Tibial nerve (tissue), 4 donors: ENCODE measurements at places on chromosomes 4 and X. TPM values are rescaled to one million over a fixed set of nuclear protein-coding genes. Genes with fewer than 3 reads are reported as not detected.

TBC1D9 gene
- total RNA-seq, result 19.0 TPM

NXF2B gene
- not detected for total RNA-seq

DNA sequence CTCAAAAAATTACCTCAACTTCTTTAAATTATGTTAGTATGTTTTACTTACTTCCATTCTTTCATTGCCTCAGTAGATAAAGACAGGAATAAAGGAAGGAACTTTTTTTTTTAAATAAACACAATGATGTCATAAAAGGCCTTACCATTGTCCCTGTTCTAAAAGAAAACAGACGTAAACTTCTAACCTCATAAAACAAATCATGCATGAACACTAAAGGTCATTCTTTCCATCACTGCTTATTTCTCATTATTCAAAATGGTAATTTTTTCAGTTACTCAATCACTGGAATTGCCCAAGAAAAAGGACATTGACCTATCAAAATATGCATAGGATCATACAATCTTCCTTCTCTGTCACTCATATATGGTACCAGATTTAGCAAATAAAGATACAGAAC is 32.2 kb upstream of the ARMCX2 start:
- no peak for DNase-seq

DNA sequence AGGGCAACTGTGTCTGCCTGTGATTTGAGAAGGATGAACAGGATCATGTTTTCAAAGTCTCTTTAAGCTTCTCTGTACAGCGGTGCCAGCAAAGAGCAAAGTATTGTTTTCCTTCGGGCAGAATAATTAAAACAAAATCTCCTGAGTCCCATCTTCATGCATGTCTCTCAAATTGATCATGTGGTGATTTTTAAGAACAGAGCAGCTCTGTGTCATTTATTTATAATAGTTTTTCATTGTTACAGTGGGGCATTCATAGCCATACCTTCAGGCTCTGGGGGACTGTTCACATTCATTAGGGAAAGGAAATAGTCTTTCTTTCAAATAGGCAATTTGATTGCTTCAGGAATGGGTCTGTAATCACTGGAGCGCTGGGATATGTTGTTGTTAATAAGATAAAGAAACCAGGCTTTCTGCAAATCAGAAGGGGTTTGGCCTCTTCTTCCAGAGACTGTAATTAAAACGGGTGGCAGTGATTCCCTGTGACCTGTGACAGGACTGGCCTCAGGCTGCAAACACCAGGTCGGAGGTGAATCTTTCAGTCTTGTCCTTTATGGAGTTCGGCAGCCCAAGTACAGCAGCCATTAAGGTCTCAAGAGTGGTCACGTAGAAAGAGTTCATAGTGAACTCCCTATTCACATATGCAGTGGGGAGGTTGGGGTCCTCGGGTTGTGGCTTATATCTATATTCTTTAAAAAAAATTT is 29.3 kb upstream of the CBR4 start:
- DNase-seq, result no peak

DNA sequence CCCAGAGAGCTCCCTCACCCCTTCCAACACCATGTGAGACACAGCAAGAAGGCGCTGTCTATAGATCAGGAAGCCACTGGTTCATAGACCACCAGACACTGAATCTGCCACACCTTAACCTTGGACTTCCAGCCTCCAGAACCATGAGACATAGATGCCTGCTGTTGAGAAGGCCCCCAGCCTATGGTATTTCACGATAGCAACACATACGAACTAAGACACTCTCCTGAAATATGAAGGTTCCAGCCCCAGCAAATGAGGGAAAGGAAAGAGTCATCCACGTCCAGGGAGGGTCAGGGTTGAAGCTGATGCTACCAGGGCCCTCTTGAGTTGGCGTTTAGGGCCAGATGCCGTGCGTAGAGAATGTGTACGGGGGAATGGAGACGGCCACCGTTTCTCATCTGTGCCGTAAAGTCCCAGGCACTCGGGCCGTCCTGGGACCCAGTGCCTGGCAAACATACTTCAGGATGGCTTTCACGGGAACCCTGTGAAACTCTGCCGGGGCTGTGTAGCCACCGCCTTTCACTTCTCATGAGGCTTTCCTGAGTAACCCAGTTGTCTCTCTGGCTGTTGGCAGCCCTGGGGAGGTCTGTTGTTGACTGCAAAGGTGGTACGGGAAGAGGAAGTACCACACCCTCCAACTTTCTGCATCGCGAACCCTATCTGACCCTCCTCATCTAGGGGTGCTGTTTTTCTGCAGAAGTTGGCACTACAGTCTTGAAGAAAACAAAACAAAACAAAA is 17.7 kb upstream of the P2RY8 start:
- DNase-seq, result no peak
